ENCODE measurements at places on chromosomes 11 and 22.

- DNase-seq = no peak
Measured at GRCh38 chr11:67558084-67558772, 25.4 kb upstream of the GSTP1 start.

DNA sequence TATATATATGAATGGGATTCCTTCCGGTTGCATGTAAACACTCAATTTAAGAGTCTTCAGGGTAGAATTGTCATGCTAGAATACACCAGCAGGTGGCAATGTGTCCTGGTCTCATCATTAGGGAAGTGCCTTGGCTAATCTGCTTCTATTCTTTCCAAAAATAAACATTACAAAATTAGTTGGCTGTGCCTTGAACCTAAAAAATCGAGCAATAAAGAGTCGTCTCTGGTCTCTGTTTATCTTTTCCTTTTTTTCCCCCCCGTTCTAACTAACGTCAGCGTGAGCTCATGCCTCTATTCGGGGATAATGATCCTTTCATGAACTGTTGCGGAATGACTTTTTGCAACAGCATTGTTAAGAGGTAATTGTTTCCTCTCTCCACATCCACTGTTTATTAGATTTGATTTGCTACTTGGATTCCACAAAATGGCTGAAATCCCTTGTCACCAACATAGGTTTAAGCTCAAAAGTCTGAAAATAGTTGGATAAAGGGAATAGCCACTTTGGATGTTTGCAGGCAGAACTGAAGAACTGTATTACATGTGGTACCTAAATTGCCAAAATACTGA is 1.2 kb upstream of the ARHGEF12 start:
- DNase-seq = peak; percentile 93

DNA sequence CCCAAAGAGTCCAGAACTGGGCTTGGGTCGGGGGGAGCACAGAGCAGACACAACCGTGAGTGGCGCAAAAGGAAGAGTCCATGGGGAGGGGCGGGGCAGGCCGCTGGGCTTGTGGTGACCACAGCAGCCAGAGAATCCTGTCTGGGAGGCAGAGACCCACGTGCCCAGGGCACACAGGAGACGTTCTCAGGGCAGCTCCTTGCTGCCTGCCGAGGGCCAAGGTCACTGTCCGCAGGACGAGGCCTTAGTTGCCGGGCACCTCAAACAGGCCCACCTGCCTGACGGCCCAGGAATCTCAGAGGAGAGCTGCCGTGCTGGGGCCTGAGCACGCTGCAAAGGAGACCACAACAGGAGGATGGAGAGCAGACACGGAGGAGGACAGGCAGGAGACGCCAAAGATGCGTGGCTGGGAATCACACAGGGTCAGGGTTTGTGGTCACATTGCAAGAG is 87.8 kb downstream of the MYEOV start:
- DNase-seq = no peak

DNA sequence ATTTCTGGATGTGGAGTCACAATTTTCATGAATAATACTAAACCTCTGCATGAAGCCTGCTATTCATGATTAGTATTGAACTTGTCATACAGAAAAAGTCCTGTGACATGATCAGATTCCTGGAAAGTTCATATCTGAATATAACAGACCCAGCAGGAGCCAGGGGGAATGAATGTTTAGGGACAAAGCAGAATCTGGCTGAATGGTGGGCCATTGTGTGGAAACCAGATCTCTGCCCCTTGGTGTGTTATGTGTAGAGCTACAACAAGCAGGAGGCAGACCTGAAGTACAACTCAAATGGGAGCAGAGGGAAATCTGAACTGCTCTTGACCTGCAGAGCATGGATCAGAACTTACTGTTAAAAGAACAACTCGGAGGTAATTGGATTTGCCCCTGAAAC is 30.3 kb downstream of the KREMEN1 start:
- DNase-seq = no peak

- no peak for DNase-seq
Measured at GRCh38 chr11:15737320-15737719, 619.0 kb downstream of the SOX6 start.

GRCh38 chr22:19203834-19204233 is 25.3 kb upstream of the SLC25A1 start:
- no peak for DNase-seq

DNA sequence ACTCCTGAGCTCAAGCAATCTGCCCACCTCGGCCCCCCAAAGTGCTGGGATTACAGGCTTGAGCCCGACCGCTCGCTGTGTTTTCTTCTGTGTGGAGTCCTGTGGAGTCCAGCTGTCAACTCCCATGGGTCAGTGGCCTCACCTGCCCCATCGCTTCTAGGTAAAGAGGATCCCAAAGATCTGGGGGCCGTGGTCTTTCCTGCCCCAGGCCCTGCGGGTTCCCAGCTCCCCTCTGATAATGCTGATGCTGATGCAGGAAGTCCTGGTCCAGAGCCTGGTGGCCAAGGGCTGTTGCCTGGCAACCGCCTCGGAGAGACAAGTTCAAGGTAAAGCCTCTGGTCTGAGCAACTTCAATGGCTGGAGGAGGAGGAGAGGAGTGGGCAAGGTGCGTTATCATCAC is 9.6 kb downstream of the SSTR3 start:
- no peak for DNase-seq
